ENCODE measurements at places on chromosomes 2 and 18.
A peak's percentile ranks its signal among the peaks of the same experiment; 100 is the strongest.

DNA sequence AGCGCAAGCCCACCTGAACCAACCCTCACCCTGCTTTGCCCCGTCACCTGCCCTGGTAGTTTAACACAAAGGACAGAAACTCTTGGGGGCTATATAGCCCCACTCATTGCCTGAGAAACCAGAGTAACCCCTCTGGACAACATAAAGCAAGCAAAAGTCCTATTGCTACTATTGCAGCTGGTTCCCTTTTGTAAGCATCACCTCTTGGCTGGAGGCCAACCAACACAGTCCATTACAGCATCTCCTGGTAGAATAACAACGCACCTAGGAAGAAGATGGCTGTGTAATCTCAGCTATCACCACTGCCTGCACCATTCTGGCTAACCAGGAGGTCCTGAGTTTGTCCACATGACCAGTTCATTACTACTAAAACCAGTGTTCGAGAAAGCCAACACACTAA lies 36.4 kb downstream of the FLACC1 start:
- no peak for DNase-seq

DNA sequence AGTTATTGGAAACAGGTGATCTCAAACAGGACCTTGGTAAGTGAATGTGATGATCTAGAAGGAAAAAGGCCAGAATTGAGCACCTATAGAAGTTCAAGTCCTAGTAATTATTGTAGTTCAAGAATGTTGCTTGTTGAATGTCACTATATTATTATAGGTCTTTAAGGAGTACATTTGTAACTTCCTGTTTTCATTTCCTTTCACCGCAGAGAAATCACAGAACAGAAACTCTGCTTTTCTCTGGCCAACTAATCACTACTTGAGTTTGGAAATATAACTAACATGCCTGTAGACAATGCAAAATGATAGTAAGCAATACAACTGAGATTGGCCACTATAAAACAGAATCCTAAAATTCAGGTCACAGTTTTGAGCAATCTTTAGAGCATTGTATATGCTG lies 61.8 kb upstream of the EFEMP1 start:
- DNase-seq: no peak

DNA sequence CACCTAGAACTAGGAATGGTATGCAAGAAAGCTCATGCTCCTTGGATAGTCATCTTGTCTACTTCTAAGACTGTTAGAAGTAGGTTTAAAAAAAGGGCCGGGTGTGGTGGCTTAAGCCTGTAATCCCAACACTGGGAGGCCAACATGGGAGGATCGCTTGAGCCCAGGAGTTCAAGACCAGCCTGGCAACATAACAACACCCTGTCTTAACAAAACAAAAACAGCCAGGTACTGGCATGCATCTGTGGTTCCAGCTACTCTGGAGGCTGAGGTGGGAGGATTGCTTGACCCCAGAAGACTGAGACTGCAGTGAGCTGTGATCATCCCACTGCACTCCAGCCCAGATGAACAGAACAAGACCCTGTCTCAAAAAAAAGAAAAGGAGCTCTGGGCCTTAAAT lies 19.9 kb downstream of the PNO1 start:
- no peak for DNase-seq

DNA sequence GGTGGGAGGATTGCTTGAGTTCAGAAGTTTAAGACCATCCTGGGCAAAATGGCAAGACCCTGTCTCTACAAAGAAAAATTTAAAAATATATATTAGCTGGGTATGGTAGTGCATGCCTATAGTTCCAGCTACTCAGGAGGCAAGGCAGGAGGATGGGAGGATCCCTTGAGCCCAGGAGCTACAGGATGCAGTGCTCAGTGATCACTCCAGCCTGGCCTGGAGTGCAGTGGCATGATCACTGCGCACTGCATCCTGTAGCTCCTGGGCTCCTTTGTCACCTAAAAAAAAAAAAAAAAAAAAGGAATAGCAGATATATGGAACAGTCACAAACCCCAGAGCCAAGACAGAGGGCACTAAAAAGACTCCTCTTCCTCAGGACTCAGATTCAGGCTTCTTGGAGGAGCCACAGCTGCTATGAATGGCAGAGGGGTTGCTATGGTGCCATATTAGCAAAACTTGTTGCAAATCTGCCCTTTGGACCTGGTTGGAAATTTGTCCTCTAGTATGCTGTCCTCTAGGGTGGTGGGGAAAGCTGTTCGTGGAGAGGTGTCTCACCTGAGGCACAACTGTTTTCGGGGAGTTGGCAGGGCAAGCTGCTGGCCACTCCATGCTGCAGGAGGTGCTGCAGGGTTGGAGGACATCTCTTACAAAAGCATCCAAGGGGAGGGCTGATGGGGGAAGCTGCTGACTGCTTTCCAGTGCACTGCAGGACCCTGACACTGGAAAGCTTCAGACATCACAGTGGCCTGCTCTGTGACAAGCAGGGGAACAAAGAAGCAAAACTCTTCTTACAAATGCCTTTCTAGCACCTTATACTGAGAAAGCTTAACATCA lies 22.7 kb downstream of the CYP20A1 start:
- no peak for DNase-seq

- DNase-seq: no peak
These were observed 4.6 kb downstream of the IL1RL1 start for GRCh38 chr2:102315921-102316320.

GRCh38 chr2:25673300-25674076 lies at the start of gene DTNB:
DTNB (minus strand) TSS chr2:25673577; CDS start chr2:25652660, 20,917 bp downstream.
- peak; percentile 64 for DNase-seq

DNA sequence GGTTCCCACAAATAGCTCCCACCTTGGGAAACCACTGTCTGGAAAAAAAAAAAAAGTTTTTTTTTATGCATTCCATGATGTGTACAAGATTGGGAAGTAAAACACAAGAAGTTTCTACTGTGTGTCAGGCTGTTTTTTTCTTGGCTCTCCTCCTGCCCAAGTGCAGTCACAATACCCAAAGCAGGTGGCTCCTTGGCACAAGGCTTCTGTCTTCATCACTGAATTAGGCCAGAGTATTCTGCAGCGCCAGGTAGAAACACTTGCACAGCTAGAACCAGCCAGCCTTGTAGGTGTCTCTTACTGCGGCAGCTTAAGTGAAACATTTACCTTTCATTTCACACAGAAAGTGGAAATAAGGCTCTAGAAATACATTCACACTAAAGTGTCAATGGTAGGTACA lies 23.8 kb upstream of the MAL start:
- no peak for DNase-seq

DNA sequence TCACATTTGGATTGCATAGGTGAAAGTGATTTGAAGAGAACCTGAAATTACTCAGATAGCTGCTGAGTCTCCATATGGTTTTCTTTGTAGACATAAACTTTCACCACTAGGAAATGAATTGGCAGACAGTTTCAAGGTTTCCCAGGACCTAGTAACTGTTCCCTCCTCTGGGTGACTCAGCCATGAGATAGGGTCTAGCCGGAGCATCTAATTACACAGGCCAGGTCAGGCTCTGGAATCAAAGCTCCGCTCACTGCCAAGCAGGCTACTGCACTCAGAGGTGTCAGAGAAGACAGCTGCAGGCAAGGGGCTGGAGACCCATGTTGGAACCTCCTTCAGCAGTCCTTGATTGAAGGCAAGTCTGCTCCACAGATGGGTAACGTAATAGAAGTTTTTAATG lies 429.2 kb downstream of the TNS1 start:
- DNase-seq: peak; percentile 68

- no peak for DNase-seq
These were observed 36.7 kb downstream of the RMC1 start for GRCh38 chr18:23539911-23540525.

GRCh38 chr18:46649071-46649862 lies 7.8 kb downstream of the LOXHD1 start:
- no peak for DNase-seq

GRCh38 chr2:71064754-71065621 lies 3.5 kb upstream of the NAGK start:
- DNase-seq: no peak

- peak; percentile 10 for DNase-seq
These were observed 74.2 kb upstream of the L3MBTL4 start for GRCh38 chr18:6488956-6489355.

Data from HT1080 (cell line).